NCI-H2081 (cell line): ENCODE measurements at places on chromosomes 2 and 18.

DNA sequence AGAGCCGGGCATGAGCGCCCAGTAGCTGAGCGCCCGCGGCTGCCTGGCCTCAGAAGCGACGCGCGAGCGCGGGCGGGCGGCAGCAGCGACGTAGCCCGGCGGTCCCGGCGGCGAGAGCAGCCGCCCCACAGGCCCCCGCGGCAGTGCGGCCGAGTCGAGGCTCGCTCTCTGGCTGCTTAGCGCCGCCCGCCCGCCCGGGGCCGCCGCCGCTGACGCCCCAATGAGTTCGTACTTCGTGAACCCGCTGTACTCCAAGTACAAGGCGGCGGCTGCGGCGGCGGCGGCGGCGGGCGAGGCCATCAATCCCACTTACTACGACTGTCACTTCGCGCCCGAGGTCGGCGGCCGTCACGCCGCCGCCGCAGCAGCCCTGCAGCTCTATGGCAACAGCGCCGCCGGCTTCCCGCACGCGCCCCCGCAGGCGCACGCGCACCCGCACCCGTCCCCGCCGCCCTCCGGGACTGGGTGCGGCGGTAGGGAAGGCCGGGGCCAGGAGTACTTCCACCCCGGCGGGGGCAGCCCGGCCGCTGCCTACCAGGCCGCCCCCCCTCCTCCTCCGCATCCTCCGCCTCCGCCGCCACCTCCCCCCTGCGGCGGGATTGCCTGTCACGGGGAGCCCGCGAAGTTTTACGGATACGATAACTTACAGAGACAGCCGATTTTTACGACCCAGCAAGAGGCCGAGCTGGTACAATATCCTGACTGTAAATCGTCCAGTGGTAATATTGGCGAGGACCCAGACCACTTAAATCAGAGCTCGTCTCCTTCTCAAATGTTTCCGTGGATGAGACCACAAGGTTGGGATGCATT lies 847 bp downstream of the HOXD8 start:
- DNase-seq = peak; percentile 49

- DNase-seq = no peak
Measured at GRCh38 chr18:58005011-58005410, 39.0 kb upstream of the NEDD4L start.

- DNase-seq = no peak
Measured at GRCh38 chr2:88709181-88709631, 17.7 kb downstream of the RPIA start.

DNA sequence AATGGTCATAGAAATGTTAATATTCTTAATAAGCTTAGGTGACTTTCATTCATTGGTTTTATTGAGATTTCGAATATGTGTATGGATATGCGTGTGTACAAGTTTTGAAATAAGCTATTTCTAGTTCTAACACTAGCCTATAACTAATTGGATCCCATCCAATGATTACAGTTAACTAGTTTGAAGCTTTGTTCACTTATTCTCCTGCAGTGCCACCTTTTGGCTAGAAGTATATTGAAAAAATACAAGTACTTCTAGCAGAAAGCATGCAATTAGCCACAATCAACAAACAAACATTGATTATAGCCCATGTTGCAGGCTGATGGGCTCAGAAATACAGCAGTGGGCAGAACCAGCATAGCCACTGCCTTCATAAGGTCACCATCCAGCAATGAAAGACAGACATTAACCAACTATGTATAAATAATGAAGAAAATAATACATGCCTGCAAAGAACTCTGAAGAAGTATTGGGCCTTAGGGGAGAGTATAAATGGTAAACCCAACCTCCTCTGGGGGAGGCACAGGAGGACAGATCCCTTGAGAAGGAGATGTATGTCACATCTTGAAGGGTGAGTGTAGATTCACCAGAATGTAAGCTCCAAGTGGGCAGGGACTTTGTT lies 5.1 kb upstream of the PIEZO2 start:
- DNase-seq = peak; percentile 29

DNA sequence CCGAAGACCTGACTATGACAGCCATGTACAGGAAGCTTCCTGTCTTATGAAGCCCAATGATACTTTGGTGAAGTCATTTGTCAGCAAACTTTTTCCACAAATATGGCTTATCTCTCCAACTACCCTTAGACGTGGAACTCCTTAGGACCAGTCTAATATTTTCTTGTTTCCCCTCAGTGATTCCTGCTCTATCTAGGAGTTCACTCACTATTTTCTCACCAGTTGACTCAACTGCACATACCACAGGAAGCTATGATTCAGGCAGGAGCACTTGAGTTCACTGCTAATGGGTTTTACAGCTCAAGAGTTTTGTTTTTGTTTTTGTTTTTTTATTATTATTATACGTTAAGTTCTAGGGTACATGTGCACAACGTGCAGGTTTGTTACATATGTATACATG lies 109.3 kb downstream of the ANTXR1 start:
- DNase-seq = no peak

DNA sequence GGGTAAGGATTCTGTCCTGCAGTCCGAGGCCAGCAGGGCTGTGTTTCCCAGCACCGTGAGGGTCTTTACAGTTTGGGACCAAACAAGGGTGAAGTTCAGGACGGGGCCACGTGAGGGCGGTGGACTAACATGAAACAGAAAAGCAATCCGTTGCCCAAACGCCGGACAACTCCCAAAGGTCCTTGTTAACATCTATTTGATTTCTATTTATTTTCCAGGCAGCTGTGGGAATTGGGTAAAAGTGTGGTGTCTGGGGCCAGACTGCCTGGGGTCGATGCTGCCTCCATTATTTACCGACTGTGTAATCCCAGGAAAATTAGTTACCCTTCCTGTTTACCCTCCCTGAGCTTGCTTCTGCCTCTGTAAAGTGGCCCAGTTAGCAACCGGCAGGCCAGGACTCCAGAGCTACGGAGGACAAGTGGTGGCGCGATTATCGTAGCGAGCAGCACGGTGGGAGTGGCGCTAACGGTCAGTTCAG lies 66.3 kb upstream of the TCF7L1 start:
- DNase-seq = peak; percentile 66
